ENCODE measurements at places on chromosomes 13 and 19. TPM values are rescaled to one million over a fixed set of nuclear protein-coding genes. Genes with fewer than 3 reads are reported as not detected.

LENG9 gene
- total RNA-seq = 7.4 TPM

ZNF726 gene
- total RNA-seq = 1.7 TPM

ZNF626 gene
- 16.4 TPM for total RNA-seq

CLDN10 gene
- total RNA-seq = 0.66 TPM

GPC5 gene
- 0.97 TPM for total RNA-seq

RNF225 gene
- not detected for total RNA-seq

SERP2 gene
- total RNA-seq = 5.2 TPM

KLK2 gene
- total RNA-seq = not detected

CCL25 gene
- total RNA-seq = not detected

Data from aorta (tissue), 5 donors.